HepG2 (cell line): ENCODE measurements at places on chromosomes 7 and 10. TPM values are rescaled to one million over a fixed set of nuclear protein-coding genes. Genes with fewer than 3 reads are reported as not detected.
A peak's percentile ranks its signal among the peaks of the same experiment; 100 is the strongest.

EPC1 gene
- 23.6 and 28.7 TPM in 2 replicates for total RNA-seq

- DNase-seq: no peak
These were observed 264.0 kb downstream of the INHBA start for GRCh38 chr7:41438705-41439514.

EBF3 gene
- not detected in 2 replicates for total RNA-seq

- no peak for DNase-seq
These were observed 276.2 kb downstream of the WDR11 start for GRCh38 chr10:121127151-121127906.

AKR1C2 gene
- total RNA-seq: 900 and 1,454 TPM in 2 replicates

CDK1 gene
- 132 and 221 TPM in 2 replicates for total RNA-seq

DNA sequence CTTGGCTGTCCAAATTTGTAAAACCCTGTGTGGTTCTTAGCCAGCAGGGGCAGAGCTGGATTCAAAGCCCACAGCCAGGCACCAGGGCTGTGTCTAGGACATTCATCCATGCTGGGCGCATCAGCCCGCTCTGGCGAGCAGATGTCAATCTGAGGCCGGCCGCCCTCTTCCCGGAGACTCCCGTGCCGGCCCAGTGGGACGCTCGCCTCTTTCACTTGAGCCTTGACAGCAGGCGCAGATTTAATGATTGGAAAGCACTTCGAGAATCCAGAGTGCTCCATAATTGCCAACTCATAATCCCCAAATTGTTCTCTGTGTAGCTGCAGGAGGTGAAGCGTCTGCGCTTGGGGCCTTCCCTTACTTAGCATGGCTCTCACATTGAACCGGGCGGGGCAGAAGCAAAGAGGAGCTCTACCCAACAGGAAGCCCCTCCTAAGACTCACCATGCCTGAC lies 36.7 kb downstream of the SLIT1 start:
- no peak for DNase-seq

DNA sequence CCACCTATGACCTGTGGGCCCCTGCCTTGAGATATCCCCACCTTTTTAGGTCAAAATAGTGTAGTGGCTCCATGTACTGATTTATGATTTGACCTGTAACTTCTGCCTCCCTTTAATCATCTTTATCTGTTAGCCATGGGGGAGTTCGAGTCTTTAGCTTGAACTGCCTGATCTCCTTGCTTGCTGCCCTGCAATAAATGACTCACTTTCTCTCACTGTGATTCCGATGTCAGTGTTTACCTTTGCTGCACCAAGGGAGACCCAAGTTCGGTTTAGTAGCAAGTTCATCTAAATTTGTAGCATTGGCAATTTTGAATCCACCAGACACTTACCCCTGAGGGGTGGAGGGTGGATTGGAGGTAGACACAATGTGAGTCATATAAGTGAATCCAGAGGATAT lies 814.6 kb upstream of the AUTS2 start:
- no peak for DNase-seq

HOXA4 gene
- total RNA-seq: 1.8 and 2.4 TPM in 2 replicates

- DNase-seq: no peak
These were observed 279.4 kb upstream of the IMMP2L start for GRCh38 chr7:111841596-111842205.

DNA sequence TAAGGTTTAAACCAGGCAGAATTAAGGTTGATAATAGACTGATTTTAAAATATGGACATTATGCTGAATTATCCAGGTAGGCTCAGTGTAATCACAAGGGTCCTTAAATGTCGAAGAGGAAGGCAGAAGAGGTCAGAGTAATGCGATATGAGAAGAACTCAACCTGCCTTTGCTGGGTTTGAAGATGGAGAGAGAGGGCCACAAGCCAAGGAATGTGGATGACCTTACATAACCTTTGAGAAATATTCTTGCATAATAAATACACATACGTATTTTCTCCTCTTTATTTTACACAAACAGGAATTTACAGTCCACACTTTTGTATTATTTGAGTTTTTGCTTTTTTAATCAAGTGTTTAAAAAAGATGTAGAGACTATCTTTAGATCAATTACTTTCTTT lies 88.5 kb downstream of the ST7 start:
- DNase-seq: no peak

DNA sequence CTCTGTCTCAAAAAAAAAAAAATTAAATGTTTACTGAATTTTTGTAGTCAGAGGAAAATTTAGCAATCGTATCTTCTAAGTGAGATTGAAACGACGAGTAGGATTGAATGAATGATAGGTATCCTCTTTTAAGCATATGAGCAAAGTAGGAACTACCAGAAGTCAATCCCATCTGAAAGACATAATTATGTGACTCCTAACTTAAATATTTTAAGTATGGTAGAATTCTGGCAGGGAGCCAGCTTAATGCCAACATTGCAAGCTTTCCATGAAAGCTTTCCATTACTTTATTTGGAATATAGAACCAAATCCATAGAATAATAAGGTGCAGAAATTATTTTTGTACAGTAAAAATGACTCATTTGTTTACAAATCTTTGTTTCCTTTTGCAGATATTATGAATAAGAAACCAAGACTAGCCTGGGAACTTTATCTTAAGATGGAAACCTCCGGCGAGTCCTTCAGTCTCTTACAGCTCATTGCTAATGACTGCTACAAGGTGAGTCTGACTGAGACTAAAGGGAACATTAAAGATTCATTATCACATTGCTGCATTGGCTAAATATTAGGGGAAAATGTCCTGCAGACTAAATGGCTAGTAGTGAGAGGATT lies 50.2 kb upstream of the UBN2 start:
- no peak for DNase-seq

DNA sequence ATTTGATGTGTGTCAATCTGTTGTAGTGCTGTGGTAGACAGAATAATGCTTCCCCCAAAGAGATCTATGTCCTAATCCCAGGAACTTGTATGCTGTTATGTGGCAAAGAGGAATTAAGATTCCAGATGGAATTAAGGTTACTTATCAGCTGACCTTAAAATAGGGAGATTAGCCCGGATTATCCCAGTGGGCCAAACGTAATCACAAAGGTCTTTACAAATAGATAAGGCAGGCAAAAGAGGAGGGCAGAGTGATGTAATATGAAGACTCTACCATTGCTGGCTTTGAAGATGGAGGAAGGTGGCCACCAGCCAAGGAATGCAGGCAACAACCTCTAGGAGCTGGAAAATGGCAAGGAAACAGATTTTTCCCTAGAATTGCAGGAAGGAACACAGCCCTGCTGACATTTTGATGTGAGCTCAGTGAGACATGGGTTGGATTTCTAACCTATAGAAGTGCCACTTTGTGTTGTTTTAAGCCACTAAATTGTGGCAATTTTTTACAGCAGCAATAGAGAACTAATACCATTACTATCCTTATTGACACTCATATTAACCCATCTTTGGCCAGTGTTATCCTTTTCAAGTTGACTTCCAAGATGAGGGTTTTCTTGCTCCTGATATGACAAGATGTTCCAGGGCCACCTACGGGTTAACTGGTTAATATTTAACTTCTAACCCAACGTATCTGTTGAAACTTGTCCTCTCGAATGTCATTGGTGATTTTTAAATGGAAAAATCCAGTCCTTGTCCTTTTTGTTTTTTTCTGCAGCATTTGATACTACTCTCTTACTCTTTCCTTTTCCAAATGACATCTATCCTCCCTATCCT lies 29.3 kb downstream of the CYCS start:
- DNase-seq: peak; percentile 33

ZC3HAV1L gene
- 8.4 and 11.5 TPM in 2 replicates for total RNA-seq

- no peak for DNase-seq
These were observed 187.8 kb downstream of the MAD1L1 start for GRCh38 chr7:2044883-2045471.

LIPF gene
- total RNA-seq: not detected in 2 replicates

GRCh38 chr7:11726001-11726793 lies 105.8 kb downstream of the THSD7A start:
- no peak for DNase-seq

FAM13C gene
- total RNA-seq: 0.07 TPM in 1 of 2 replicates, not detected in the other

DNA sequence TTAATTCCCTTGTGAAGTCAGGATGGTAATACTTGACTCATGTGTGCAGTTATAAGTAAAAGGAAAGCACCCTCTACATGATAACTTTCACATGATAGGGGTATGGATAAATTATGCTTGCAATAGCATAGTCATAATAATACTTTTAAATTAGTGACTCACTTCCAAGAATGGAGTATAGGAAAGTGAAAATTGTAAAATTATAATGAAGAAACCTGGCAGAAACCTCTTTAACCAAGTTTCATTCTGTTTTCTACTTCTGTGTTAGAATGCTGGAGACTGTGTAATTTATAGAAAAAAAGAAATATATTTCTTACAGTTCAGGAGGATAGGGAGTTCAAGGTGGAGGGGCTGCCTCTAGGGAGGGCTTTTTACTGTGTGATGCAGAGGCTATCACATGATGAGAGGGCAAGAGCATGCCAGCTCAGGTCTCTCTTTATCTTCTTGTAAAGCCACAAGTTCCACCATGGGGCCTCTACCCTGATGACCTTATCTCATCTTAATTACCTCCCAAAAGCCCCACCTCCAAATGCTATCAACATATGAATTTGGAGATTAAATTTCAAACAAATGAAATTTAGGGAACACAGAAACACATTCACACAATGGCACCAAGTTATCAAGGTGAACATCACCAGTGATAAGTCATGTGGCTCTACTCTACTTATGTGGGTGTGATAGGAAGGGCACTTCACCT lies 43.2 kb downstream of the HDAC9 start:
- DNase-seq: no peak

DNA sequence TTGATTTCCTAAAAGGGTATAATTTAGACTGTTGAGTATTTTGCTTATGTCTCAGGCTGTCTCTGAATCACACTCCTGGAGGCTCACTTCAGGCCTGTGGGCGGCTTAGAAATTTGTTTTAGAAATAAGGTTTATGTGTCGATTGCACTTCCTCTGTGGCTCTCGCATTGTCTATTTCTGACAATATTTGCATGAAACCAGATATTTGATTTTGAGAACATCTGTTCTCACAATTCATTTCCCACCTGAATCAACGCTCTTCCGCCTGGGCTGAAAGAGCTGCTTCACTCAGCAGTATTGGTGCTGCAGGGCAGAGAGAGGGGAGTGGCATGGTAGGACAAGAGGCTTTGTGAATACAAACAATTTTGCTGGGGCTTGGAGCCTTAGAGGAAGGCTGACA lies 262.0 kb downstream of the ADRA2A start:
- no peak for DNase-seq

CDK6 gene
- 90.8 and 134 TPM in 2 replicates for total RNA-seq

NEUROG3 gene
- not detected in 2 replicates for total RNA-seq

ASZ1 gene
- not detected in 2 replicates for total RNA-seq

DNA sequence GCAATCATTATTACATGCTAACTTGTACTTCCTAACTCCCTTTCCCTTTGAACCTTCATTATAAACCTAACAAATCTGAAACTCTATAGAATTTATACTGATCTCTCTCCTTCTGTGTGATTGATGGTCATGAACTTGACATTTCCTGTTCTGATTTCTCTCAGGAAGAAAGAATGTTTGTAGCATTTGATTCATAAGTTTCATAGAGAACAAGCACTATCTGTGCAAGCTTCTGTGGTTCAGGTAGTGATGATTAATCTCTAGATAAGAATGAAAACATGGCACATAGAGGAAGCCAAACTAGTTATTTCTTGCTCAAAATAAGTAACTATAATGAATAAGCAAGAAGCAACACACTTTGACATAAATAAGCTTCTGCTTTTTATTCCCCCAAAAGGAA lies 34.2 kb downstream of the TFPI2 start:
- DNase-seq: no peak

GRCh38 chr7:55187701-55188491 lies 169.1 kb downstream of the EGFR start:
- DNase-seq: peak; percentile 40

GRCh38 chr7:115914951-115915350 lies 115.6 kb downstream of the TFEC start:
- DNase-seq: no peak

OR2A1 gene
- not detected in 2 replicates for total RNA-seq

MGMT gene
- 19.5 and 20.7 TPM in 2 replicates for total RNA-seq

GNGT1 gene
- not detected in 2 replicates for total RNA-seq

DNA sequence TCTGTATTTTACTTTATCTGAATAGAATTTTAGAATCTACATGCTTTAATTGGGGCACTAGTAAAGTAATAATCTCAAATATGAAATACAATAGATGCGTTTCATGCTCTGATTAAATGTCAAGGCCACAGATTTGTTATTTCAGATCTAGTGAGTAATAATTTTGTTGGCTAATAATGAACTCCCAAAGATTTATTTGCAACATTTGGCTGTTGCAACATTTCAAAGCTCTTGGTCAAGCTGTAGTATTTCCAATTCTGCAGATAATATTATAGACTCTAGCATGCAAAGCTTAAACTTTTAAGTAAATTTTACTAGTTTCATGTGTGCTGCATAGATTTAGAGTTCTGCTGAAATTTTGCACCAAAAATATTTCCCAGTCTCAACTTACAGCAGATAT lies 16.7 kb downstream of the LRRN3 start:
- no peak for DNase-seq

DNA sequence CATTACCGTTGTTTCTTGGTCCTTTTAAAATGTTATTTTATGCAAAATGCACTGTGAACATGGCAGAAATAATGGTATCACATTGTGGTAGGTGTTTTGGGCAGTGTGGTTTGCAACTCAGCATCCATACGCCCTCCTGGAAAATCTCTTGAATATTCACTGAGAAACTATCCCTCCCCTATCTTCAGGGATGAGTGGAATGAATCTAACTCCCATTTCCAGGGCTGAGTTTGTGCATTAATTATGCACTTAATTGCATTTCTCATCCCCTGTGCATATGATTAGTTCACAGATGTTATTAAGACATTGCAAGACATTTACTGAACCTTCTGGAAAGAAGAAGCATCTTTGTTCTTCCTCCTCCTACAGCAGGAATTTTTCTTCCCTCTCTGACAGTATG lies 36.5 kb downstream of the CFAP43 start:
- DNase-seq: no peak

EVX1 gene
- not detected in 2 replicates for total RNA-seq

COL13A1 gene
- total RNA-seq: not detected in 2 replicates

GRCh38 chr7:32524631-32525030 lies 29.3 kb downstream of the AVL9 start:
- DNase-seq: no peak

DNA sequence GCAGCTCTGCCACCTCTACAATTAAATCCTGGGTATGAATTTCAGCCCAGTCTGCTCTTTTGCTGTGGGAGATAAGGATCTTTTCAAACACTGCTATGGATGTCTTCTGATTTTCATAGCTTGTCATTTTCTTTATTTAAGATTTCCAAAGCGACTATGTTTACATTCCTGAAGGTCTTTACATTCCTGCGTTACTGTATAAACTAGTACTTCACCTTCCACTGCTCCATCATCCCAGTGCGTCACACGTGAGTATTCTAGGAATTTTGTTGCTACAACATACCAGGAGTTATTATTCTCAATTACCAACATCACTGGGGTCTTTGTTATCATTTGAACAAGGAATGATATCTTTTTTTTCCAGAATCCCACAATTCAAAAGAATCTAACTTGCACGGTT lies 944.7 kb downstream of the SORCS3 start:
- peak; percentile 29 for DNase-seq

GRCh38 chr10:130470973-130471372 lies 334.8 kb downstream of the GLRX3 start:
- no peak for DNase-seq

- no peak for DNase-seq
These were observed 1040.1 kb upstream of the LRRN3 start for GRCh38 chr7:110050785-110051184.

GRCh38 chr10:58576751-58577436 lies 64.2 kb downstream of the BICC1 start:
- DNase-seq: no peak

ENTPD1 gene
- total RNA-seq: 0.03 and 0.07 TPM in 2 replicates

PUS7 gene
- 41.2 and 47.2 TPM in 2 replicates for total RNA-seq
